ENCODE measurements at places on chromosomes 3 and 15.

GRCh38 chr15:47806008-47806407, 88.7 kb downstream of the SEMA6D start:
- H3K4me3 ChIP-seq: no peak overlapping the region
- H3K27me3 ChIP-seq: no peaks in the 10 kb centered on the region
- peaks cover 5% of the 10 kb centered on the region for H3K4me1 ChIP-seq

GRCh38 chr3:75075158-75075557, 460.7 kb upstream of the CNTN3 start:
- no peaks in the 10 kb centered on the region for H3K27me3 ChIP-seq
- no peaks in the 10 kb centered on the region for H3K36me3 ChIP-seq
- no peak for DNase-seq
- H3K27ac ChIP-seq: no peak overlapping the region

DNA sequence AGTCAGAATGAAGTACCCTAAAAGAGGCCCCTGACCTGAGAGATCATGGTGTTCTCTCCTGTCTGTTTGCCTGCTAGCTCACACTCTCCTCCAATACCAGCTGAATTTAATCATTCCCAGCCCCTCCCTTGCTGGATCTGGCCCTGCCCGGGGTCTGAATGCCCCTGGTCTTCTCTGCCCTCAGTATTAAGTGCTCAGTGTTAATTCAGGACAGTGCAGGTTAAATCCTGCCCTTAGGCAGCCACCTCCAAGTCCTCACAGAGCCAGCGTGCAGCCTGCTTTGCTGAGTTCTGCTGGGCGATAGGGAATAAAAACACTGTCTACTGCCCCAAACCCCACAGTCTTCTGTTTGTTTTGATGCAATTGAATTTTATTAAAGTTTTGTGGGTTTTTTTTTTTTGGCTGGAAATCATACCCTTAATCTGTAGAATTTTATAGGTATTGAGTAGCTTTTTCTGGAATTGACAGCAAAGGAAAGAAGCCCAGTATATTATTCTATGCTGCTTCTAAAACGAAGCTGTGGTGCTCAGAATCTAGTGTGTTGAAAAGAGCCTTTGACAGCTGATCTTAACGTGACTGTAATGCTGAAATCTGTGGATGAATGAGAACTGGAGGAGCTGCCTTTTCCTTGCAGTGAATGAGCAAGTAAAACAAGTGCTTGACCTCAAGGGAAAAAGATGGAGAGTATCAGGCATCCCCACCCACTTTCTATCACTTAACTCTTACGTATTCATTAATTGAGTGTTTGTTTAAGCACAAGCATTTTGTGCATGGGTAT, 12.3 kb upstream of the BDH1 start:
- no peaks in the 10 kb centered on the region for H3K36me3 ChIP-seq
- DNase-seq: no peak
- H3K27me3 ChIP-seq: no peaks in the 10 kb centered on the region
- H3K4me3 ChIP-seq: no peak overlapping the region
- no peak overlapping the region for H3K27ac ChIP-seq
- H3K4me1 ChIP-seq: no peaks in the 10 kb centered on the region

DNA sequence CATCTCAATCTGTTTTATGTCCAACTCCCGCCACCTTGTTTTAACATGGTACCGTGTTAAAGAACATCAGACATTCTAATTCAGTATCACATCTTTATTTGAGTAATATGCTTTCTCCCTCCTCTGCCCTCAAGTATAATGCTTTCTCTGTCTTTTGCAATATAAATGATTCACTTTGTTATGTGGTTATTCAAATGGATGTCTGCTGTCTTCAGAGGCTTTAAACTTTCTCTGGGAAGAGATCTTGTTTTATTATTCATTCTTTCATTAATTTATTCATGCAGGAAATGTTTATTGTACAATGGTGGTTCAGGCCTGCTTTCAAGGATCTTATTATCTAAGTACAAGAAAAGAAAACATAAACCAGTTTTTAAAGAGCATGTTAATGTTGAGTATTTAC, 57.1 kb downstream of the RAP2B start:
- H3K27ac ChIP-seq: no peak overlapping the region
- DNase-seq: no peak
- no peaks in the 10 kb centered on the region for H3K27me3 ChIP-seq
- H3K4me3 ChIP-seq: no peak overlapping the region
- H3K4me1 ChIP-seq: no peaks in the 10 kb centered on the region

Measured in type B pancreatic cell (in vitro differentiated cells).